ENCODE measurements at places on chromosomes 5 and 9.

DNA sequence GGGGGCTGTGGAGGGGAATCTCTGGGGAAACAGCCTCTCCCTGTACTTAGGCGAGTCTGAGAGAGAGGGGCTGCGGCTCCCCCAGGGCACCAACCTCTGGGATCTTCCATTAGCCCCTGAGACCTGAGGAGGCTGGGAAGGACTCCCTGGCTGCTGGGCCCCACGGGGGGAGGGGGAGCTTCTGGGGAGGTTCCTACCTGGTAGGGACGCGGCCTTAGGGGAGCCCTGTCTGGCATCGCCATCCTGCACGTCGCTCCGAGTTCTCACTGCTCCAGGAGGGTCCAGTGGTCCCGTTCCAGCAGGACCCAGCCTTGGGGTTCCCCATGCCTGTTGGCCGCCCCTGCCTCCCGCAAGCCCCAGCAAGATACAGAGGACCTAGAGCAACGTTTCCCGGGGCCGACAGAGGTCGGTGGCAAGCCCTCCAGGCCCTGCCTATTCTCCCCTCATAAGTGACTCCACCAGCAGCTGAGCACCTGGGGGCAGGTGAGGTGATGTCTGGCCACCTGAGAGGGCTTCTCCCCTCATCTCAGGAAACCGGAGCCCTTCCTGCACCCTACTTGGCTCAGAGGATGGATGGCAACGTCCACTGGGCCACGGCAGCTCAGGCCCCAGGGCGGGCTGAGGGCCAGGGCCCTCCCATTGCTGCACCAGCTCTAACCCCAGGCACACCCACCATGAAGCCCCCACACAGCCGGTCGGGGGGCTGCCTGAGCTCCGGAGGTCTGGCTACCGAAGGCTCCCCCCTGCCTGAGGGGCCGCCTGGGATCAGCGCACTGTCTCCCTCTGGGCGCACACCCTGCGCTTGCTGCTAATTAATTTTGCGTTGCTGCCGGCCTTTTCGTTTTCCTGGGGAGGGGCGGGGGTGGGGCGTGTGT lies 22.5 kb downstream of the TPPP start:
- DNase-seq: no peak

DNA sequence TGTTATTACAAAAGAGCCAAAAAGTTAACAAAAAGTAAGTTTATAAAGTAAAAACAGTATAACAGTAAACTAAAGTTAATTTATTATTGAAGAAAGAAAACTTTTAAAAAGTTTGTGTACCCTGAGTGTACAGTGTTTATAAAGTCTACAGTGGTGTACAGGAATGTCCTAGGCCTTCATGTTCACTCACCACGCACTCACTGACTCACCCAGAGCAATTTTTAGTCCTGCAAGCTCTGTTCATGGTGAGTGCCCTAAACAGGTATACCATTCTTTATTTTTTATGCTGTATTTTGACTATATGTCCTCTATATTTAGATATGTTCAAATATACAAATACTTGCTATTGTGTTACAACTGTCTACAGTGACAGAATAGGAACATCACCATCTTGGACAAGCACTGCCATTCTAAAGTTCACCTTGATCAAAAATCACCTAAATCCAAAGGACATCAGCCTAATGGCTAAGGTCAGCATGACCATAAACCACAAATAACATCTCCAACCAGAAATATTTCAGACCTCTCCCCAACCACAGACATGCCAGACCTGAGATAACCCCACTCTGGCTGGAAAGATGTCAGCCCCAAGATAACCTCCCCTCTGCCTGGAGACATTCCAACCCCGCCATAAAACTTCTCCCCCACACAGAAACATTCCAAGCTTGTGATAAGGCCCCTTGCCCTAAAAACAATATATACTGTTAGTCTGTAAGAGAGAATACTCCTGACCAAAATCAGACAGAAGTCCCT lies 56.1 kb downstream of the AGXT2 start:
- no peak for DNase-seq

DNA sequence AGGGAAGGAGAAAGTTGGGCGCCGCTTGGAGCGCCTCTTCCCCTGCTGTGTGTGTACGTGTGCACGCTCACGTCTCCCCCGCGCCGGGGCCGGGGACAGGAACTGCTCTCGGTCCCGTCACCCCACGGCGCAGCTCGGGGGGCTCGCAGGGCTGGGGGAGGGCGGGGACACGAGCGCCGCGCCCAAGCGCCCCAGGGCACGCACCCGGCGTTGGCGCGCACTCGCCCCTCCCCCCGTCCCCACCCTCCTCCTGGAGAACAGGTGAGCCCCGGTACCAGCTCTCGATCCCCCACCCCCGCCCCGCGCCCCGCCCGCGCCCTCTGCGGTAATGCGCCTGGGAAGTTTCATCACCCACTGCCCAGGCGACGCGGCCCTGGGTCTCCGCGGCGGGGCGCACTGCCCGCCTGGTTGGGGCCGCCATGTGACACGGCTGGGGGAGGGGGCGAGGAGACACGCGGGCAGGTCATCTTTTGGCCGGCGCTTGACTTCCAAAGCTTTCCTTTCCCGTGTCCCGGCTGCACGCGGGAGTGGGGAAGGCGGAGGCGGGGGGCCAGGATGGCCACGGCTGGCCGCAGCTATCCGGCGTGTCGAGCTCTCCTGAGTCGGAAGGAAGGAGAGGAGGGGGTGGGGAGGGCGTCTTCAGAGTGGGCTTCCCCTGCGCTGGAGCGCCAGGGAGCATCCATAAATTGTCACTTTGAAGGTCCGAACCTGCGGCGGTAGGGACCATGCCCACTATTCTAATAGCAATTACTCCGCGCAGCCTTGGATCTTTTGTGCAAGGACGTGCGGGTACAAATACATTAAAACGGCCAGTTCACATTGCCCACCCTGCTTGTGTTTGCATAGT lies 1.5 kb upstream of the STC2 start:
- DNase-seq: peak; percentile 66

- DNase-seq: no peak
These were observed 58.8 kb upstream of the GGTA1 start for GRCh38 chr9:121558473-121558872.

DNA sequence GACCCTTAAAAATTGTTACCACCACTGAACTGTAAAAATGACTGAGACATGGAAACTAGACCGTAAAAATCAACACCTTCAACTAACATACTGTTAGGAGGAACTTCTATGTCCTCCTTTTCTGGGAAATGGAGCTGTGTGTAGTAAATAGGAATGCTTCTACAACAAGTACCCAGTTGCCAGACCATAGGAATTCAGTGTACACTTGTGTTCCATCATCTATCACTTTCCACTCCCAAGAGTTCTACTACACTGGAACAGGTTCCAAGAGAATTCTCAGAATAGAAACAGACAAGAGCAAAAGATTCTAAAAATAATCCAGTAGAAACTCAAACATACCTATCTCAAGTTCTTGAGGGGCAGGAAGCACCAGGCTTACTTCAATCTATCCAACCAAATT lies 23.6 kb downstream of the UBAP2 start:
- no peak for DNase-seq

DNA sequence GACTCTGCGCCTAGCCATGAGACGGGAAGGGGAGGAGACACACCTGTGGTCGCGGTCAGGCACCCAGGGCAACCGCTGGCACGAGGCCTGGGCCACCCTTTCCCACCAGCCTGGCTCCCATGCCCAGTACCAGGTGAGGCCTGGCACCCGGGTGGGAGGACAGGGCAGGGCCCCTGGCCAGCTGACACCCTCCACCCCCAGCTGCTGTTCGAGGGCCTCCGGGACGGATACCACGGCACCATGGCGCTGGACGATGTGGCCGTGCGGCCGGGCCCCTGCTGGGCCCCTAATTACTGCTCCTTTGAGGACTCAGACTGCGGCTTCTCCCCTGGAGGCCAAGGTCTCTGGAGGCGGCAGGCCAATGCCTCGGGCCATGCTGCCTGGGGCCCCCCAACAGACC lies 5.0 kb downstream of the MAMDC4 start:
- DNase-seq: peak; percentile 71

DNA sequence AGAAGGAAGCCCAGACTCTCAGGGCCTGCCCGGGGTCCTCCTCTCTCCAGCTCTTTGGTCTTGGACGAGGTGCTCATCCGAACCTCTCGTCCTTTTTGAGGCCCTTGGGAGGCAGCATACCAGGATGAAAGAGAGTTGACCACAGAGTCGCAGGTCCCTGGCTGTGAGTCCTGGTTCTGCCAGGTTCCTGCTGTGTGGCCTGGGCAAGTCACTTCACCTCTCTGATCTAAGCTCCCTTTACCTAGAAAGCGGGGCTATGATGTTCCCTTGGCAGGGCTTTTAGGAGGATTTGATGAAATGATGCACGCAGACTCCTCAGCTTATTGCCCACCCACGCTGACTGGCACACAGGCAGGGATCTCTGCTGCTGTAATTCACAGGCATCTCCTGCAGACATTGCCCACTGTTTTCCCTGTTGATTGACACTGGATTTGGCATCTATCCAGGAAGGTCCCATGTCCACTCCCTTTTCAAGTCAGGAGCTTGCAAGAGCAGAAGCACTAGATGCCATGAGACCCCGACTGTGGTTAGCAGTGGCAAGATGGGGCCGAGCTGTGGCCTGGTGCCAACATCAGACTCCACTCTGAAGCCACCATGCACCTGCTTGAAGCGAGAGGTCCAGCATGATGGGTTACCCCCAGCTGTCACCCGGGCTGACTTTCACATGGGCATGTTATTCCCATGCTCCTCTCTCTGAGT lies 71.5 kb downstream of the MACROH2A1 start:
- peak; percentile 5 for DNase-seq

DNA sequence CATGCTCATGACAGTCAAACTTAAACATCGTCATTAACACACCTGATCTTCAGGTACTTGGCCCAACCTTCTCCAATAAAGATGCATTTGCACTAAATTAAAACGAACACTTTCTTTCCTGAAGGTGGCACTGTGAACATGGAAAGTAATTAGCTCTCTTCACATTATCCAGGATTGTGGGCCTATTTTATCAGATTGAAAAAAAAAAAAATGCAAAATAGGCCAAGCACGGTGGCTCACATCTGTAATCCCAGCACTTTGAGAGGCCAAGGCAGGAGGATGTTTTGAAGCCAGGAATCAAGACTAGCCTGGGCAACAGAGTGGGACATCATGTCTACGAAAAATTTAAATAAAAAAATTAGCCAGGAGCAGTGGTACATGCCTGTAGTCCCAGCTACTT lies 14.4 kb upstream of the CDC20B start:
- DNase-seq: peak; percentile 1

DNA sequence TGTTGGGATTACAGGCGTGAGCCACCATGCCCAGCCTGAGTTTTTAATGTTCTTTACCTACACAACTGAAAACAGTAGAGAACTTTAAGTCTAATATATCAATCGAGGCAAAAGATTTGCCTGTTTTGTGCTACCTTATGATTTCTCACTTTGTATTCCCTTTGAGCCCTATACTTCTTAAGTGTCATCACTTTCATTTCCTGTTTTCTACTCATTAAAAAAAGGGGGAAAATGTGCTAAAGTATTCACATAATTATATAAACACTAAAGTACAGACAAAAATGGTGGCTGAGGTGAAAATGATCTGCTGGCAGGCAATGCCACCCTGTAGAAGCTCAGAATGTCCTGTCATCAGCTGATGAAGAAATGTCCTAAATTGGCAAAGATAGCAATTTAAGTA lies 23.6 kb downstream of the ATG10 start:
- no peak for DNase-seq

DNA sequence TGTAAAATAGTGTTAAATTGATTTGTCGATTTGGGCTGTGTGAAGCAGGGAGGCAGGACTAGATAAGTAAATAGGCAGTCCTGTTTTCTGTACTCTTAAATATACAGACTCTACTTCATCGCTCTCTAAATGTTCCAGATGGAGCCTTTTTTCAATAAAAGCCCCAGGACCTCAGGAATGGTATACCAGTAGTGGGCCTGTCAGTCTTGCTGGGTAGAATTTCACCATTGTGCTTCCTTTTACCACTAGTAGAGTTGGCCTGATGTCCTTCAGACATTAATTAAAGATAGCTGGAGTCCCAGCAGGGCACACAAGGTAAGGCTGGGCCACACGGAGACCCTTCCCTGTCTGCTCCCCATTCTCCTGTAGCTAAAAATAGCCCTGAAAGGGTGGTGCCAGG lies 6.0 kb downstream of the SNX18 start:
- DNase-seq: no peak

- DNase-seq: no peak
These were observed 77.0 kb downstream of the IRX2 start for GRCh38 chr5:2674456-2674855.

DNA sequence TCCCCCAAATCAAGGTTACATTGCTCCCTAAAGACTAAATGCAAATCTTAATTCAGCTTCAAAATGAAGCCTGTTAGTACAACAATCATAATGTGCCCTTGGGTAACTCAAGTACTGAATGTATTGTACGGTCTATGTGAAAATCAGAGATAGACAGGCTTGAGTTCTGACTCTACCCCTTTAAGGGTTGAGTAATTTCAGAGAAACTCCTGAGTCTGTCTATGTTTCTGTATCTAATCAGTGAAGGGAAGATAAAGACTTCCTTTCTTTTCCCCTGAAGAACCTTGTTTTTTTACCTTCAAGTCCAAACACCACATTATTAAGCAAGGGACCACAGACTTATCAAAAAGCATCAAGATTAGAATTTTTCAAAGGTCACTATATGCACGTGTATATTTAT lies 108.2 kb downstream of the MPDZ start:
- DNase-seq: no peak

DNA sequence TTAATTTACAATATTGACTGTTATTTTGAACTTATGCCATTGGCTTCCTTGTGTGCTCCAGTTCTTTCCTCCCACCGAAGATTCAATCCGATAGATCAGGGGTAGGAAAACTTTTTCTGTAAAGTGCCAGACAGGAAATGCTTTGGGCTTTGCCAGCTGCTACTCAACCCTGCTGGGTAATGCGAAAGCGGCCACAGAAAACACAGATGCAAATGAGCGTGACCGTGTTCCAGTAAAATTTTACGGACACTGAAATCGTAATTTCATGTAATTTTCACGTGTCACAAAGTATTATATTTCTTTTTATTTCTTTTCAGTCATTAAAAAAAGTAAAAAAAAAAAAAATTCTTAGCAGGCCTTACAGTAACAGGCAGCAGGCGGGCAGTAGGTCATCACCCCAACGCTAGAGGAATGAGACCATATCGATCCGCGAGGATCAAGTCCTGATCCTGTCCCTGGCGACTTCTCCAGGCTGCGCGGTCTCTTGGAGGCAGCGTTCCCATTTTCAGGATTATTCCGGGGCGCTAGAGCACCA lies 599 bp downstream of the NMRK1 start:
- peak; percentile 72 for DNase-seq

GRCh38 chr5:72837524-72838096 lies 21.1 kb downstream of the TNPO1 start:
- no peak for DNase-seq

- DNase-seq: no peak
These were observed 1.0 kb downstream of the FAM221B start for GRCh38 chr9:35827486-35827885.

- peak; percentile 68 for DNase-seq
These were observed 96.3 kb downstream of the ZNF608 start for GRCh38 chr5:124650147-124650561.
